Natural killer cell (primary cell): ENCODE measurements at places on chromosomes 3 and 15.
A peak's percentile ranks its signal among the peaks of the same experiment; 100 is the strongest.

DNA sequence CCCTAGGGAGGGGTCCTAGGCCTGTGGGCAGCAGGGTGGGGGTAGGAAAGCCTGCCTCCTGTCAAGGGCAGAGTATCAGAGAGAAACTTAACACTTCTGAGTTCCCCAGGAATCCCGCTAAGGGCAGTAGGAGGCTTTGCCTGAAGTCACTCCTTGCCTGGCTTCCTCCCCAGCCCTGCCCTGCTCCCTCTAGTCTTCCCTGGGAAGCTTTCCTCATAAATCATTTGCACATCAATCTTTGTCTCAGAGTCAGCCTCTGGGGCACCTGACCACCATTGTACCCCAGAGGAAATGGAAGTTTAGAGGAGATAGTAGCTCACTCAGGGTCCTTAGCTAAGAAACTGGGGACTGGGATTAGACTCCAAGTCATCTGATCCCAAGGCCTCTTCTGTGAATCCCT lies 129.4 kb upstream of the TLE3 start:
- no peak for DNase-seq

- DNase-seq: no peak
Observed at GRCh38 chr3:126300001-126300760, 57.0 kb downstream of the KLF15 start.

GRCh38 chr3:13836658-13837587 lies 42.9 kb downstream of the WNT7A start:
- no peak for DNase-seq

DNA sequence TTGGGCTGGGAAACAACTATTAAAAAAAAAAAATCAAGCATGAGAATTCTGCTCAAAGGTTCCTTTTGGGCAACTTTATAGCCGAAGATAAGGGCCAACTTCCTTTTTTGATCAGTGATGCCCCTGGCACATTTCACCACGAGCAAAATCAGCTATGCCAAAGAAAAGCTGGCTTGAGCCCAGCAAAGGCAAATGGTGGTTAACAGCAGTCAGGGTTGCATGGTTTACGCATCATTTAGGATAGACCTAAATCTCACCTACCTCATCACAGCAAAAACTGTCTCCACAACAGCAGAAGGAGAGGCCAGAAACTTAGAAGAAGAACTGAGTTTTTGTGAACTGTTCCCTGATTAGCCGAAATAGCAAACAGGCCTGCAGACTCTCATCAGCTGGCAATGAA lies 220.1 kb upstream of the CDIN1 start:
- DNase-seq: no peak

DNA sequence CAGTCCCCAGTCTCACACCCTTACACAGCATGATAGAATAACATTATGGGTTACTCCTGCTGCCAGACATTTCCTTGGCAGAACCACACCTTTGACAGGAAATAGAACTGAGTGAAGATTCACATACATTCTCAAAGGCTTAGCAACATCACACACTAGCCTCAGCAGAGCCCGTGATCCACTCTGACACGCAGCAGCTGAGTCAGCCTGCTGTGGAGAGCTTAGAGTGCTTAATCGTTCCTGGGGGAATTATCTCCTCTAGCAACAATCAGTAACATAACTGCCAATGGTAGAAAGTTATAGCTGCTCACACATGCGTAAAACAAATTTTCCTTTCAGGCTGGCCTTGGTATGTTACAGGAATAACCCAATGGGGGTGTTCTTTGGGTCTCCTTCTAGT lies 382.1 kb downstream of the GAP43 start:
- no peak for DNase-seq

GRCh38 chr15:40279437-40280141 lies 3.3 kb downstream of the ANKRD63 start:
- DNase-seq: peak; percentile 73

DNA sequence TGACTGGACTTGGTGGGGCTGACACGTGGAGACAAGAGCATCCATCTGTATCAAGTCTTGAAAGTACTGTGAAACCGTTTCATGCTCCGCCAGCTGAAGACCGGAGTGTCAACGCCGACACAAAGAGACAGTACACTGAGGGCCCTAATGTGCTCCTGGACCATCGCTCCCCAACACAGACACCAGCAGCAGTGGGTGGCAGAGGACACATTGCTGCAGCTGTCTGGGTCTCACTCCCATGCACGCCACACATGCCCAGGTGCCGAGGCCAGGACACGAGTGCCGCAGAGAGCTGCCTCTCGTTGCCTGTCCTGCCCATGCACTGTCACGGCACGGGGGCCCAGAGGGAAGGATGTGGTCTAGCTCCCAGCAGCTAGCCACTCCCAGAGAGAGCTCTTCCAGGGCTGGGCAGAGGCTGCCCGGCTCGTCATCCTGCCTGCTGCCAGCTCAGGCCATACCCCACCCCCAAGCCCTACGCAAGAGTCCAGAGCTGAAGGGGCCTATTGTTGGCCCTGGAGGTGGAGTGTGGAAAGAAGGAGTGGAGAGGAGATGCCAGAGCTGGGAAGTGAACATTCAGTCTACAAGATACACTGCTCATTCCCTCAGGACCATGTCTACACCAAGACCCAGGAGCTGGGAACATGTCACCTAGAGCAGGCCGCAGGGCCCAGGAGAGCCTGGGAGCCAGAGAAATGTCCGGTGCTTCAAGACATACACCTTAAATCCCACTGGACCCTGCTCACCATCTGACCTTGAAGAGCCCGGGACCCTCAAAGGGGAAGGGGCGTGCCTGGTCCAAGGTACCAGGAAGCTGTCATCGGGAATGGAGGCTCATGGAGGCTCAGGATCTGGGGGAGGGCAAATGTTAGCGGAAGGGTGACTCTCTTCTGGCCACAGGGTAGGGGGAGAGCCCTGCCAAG lies 7.7 kb downstream of the TNK2 start:
- peak; percentile 47 for DNase-seq

DNA sequence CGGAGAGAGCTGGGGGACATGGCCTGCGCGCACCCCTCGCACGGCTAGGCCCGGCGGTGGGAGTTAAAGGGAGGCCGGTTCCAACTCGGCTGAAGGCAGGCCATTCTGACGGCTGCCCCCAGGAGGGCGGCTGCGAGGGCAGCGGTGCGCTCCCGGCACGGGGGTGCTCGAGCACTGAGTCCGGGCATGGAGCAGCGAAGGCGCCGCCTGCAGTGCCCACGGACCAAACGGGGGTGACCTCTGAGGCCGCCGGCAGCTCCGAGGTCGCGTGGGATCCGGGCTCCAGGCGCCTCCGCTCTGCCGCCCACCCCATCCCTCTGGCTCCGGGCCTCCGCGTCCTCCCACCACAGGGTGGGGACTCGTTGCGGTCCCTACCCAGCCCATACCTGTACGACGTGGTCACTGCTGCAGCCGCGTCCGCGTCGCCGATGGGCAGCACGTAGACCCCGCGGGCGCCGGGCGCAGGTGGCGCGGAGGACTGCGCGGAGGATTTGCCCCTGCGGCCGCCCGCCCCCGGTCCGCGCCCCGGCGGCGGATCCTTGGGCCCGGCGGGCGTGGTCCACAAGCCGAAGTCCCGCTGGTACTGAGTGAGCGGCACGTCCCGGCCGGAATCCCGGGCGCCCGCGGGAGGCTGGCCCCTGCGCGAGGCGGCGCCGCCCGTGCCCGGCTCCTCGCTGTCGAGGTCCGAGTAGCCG lies 469 bp downstream of the MAP6D1 start:
- DNase-seq: no peak

DNA sequence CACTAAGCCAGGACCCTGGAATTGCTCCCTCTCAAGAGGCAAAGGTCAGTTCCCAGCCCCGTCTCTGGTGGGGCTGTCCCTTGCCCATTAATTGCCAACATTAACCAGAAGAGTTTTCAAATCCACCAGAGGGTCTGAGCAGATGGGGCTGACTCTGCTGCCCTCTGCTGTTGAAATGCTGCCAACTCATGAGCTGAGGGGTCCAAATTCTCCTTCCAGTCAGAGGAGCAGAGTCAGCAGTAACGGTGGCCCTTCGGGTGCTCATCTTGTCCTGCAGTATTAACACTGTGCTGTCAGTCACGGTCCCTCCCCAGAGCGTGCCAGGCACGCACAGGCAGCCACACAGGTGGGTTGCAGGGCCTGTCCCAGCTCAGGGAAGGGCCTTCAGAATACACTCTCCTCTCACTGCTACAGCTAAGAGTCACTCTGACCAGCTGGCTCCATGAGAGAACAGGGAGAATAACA lies 10.7 kb upstream of the SPTBN5 start:
- DNase-seq: peak; percentile 88

- no peak for DNase-seq
Observed at GRCh38 chr3:182698078-182698477, 95.2 kb upstream of the ATP11B start.

DNA sequence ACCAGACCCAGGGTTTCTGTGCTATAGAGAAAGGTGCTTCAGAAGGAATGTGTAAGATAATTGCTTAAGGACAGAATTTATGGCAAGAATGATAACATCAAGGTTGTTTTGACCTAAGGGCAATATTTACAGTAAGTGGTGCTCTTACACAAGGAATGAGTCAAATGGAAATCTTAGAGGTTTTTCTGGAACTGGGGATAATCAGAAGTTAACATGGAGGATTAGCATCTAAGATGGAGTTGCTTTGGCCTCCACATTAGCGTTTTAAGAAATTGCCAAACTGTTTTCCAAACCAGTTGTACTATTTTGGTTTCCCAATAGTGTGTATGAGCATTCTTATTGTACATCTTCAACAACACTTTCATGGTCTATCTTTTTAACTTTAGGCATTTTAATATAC lies 3.1 kb downstream of the WDR93 start:
- DNase-seq: no peak

- DNase-seq: no peak
Observed at GRCh38 chr15:87527416-87527815, 729.1 kb downstream of the NTRK3 start.

GRCh38 chr3:155102329-155102728 lies 22.2 kb downstream of the MME start:
- DNase-seq: no peak

DNA sequence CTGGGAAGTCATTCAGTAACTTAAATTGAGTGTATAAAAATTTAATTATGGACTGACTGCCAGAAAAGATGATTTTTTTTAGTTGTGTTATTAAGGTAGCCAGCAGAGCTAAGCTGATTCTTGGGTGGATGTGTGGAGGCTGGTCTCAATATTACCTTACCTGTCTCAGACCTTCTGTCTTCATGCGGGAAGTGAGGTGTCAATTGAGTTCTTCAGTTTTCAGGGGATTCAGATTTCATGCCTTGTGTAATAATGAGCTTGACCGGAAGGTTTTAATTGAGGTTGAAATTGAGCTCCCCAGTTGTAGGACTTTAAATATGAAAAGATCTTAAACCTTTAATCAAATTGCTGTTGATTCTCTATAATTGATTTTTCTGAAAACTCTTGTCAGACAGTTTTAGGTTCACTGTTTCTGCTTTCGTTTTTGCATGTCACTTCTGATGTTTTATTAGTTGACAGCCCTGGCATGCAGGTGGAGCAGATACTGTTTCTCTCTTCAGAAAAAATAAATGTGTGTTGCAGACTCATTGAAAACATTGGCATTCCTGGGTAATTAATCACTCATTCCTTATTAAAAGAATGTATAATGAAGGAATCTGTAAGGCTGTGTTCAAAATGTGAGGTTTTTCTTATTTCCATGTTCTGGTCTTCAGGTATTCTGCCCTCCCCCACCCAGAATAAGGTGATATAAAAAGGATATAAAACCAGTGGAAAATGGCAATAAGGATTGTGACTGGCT lies 54.5 kb downstream of the PSMD6 start:
- peak; percentile 15 for DNase-seq

DNA sequence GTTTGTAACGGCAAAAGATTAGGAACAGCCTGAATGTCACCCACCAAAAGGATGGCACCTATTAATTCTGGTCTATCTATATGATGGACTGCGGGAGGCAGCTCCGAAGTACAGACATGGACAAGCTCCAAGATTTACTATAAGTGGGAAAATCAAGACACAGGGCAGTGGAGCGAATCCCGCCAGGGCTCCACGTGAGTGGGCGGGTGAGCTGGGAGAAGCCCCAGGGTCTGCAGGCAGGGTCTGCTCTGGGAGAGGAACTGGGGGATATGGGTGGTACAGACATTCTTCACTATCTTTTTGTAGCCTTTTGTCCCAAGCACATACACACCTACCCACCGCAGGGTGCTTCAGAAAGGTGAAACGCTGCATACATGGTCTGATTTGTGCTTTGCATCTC lies 38.2 kb upstream of the SPTBN5 start:
- no peak for DNase-seq

- DNase-seq: no peak
Observed at GRCh38 chr3:64295594-64295993, 70.3 kb upstream of the PRICKLE2 start.

- no peak for DNase-seq
Observed at GRCh38 chr3:180320631-180321030, 281.3 kb upstream of the TTC14 start.

GRCh38 chr3:127786353-127787070 lies 35.8 kb downstream of the MGLL start:
- no peak for DNase-seq

DNA sequence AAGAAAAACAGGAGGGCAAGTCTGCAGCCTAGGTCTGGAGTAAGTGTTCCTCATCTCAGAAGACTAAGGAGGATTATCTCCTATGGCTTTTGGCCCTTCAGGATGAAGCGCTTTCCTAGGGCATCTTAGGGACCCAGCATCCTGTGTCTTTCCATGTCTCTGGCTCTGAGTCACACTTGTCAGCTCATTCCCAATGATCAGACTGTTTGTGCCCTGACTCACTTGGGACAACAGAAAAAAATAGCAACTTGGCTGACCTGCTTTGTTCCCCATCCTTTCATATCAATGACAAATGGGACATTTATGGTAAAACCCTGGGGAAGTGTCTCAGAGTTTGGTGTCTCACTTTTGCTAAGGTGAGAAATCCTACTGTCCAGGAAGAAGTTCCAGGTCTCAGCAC lies 76.2 kb upstream of the OXTR start:
- no peak for DNase-seq

- no peak for DNase-seq
Observed at GRCh38 chr3:120903221-120903620, 4.8 kb upstream of the STXBP5L start.

- DNase-seq: no peak
Observed at GRCh38 chr3:64319391-64319790, 94.1 kb upstream of the PRICKLE2 start.

DNA sequence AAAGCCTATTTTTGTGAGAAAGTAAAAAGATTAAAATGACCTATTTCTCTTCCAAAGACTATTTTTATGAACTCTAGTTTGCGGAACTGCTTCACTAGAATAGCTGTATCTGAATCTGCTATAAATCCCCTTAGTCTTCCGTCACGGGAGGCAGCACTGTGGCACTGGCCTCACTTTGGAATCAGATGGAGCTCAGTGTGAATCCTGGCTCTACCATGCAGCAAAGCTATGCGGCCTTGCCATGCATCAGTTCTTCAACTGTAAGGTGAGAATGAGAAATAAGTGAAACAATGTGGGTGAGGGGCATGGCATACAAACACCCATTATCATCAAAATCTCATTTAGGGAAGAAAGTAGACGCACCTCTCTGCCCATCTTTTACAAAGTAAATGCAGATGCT lies 27.5 kb upstream of the CSPG5 start:
- no peak for DNase-seq

- no peak for DNase-seq
Observed at GRCh38 chr3:110749006-110749405, 322.6 kb upstream of the NECTIN3 start.
